ENCODE measurements at places on chromosomes 5 and 9.

DNA sequence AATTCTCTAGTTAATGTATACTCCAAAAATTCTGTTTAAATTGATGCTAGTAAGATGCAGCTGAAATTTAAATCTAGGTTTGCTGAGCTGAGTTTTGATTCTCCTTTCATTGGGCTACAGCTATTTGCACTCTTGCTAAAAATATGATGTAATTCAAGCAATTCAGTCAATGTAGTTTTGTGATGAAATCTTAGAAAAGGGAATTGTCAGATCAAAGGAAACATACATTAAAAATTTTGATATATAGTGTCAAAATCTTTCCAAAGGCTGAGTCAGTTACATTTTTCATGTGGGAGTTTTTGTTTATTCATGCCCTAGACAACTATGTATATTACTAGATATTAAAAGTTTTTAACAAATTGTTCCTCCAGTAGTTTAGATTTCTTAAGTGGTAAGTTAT, 334.9 kb upstream of the DAB2 start:
- DNase-seq: no peak

- no peak for DNase-seq
These were observed 92.0 kb downstream of the PHF2 start for GRCh38 chr9:93668261-93668871.

DNA sequence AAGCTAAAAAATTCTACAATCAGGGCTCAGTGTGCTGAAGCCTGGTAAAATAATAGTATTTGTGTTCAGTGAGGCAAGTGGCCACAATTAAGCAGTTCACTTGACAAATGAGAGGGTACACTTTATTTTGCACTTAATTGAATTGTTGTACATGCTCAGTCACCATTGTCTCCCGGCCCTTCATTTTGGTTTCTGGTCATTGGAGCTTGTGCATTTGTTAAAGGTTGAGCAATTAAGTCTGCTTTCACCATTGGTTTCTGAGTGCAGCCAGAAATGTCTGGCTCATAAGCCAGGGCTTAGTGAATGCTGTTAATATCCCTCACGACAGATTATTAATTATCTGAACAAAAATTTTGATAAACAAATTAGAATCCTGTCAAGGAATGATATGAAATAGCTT, 89.6 kb downstream of the PRDM6 start:
- no peak for DNase-seq

DNA sequence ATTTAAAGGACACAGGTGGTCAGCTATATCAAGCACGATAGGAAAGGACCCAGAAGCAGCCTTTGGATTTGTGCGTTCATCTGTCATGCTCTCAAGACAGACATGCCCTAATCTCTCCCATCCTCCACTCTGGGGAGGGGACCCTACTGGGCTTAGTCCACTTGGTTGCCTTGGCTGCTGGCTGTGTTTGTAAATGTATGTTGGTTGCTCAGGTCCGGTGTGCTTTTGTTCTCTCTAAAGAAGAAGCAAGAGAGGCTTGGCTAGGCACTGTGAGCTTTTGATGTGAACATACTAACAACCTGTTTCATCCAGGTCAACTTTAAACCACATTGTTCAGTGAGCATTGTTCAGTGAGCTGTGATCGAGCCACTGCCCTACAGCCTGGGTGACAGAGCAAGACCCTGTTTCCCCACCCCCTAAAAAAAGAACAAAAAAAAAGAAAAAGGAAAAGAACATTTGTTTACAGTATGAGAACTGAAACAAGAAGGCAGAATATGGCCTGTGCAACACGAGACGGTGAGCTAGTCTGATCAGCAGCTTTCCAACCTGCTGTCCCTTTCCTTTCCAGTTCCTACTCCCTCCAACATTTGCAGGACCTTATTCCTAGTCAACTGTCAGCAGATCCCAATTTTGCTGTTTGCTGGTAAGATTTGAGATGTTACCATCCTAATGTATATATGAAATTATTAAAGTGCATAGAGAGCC, 228.3 kb downstream of the ARHGAP26 start:
- DNase-seq: no peak

GRCh38 chr5:115686051-115686737, 60.4 kb upstream of the TMED7 start:
- no peak for DNase-seq

DNA sequence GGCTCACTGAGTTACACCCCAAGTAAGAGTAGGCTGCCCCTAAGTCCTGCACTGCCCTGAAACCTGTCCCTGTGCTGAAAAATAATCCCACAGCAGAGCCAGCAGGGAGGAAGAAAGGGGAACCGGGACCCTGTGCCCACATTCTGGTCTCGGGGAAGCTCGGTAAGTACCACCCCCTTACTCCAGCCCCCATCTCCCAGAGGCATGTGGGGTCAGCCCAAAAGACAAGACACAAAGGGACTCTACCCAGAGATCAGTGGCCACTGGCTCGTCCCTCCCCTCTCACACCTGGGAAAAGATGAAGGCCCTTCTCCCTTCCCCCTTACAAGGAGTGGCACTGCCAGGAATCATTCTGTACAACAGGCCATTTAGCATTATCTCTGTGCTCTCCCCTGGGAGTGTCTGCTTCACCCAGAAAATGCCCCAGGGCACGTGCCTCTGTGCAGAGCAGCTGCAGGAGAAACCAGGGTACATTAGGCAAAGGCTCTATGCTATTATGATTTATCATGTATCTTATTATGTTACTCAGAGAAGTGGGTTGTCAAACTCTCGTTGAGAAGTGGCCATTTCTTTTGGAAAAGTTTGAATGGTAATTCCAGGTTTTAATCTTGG, 71.3 kb downstream of the NDFIP1 start:
- no peak for DNase-seq

- no peak for DNase-seq
These were observed 104.8 kb upstream of the ATG10 start for GRCh38 chr5:81866994-81867393.

Measured in stimulated activated CD4-positive, alpha-beta T cell treated with anti-CD3 and anti-CD28 coated beads, Interleukin-2, amount 100 ng/mL, for 24 hours (primary cell).